ENCODE measurements at places on chromosomes 2 and 18.

GRCh38 chr2:5070257-5070656 lies 621.9 kb upstream of the SOX11 start:
- no peak for DNase-seq

GRCh38 chr2:10079870-10080535 lies at the start of gene CYS1:
Gene CYS1 (minus strand): TSS chr2:10080411. CDS start chr2:10080223, 188 bp downstream.
- DNase-seq = no peak

DNA sequence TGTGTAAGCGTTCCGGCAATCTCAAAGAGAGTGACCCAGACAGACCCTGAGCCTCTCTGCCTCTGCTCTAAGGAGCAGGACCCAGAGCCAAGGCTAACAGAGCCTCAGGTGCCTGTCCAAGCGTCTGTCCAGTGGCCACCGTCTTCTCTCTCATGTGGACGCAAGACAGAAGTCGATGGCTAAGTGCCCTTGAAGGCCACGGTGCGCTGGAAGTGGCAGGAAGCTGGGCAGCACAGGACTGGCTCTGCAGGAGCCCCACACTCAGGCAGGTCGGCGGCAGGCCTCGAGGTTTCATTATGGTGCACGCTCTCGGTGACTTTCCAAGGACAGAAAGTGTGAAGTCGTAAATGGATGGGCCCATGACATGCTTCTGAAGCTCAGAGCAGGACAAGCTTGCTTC lies 49.1 kb downstream of the HDAC4 start:
- no peak for DNase-seq

- DNase-seq = no peak
These were observed 223.0 kb downstream of the UBE2E3 start for GRCh38 chr2:181203412-181203811.

GRCh38 chr2:11617984-11618707 lies 51.8 kb downstream of the NTSR2 start:
- no peak for DNase-seq

DNA sequence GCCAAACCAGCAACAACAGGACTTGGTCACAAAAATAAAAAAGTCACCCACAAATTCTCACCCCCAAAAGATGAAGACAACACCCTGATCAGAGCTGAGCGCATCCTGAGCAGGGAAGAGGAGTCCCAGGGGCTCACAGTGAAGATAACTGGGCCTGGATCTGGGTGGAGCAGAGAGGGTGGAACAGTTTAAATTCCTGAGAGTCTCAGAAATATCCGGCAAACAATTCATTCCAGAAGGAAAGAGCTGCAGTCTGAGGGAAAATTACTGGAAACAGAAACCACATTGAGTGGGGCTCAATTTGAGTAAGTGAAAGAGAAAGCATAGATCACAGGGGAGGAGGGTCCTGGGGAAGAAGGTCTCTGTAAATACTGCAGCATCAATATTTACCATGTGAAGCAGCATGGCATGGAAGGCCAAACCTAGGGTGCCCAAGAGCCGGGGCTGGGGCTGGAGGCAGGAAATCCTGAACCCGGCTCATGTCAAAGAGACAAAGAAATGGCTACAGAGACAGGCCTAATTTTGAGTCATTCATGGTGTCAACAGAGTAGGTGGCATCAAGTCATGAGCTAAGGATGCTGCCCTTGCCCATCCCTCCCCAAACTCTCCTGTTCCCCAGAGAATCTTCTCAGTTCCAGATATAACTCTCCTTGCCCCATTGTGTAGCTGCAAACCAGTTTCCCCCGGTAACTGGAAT lies 61.4 kb upstream of the ZBTB7C start:
- no peak for DNase-seq

DNA sequence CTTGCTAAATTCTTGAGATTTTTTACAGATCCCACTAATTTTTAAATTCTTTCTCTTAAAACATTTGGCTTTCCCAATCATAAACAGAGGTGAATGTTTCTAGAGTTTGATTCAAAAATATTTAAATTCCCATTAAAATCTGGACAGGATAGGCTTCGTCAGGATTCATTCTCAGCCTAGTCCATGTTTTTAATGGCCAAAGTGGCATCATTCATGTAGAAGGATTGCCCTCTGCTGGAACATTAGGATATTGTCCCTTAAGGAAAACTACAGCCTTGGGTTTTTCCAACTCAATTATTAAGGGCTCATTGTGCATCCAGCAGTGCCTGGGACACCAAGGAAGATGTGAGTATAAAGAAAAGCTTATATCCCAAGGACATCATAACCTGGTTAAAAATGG lies 71.7 kb downstream of the TPGS2 start:
- no peak for DNase-seq

DNA sequence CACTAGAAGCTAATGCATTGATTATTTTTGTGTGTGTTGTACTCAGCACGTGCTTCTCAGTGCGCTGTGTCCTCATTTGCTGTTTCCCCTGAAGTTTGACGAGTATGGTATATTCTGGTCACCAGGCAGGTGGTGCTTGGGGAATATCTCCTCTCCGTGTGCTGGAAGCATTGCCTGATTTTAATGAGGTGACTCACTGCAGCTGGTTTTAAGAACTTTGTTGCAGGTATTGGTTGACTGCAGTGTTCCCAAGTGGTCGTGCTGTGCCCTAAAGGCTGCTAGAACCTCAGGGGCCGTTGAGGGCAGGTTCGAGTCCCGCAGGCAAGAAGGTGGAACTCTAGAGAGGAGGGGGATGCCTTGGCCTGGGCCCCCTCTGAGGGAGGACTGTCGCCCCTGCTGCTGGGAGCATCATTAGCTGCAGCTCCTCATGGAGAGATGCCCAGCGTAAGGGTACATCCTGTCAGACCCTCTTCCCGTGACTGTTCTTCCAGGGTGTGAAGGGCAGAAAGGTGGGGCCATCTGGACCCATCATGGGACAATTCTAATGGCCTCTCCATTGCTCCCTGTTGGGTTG lies 82.6 kb downstream of the AGAP1 start:
- DNase-seq = no peak

DNA sequence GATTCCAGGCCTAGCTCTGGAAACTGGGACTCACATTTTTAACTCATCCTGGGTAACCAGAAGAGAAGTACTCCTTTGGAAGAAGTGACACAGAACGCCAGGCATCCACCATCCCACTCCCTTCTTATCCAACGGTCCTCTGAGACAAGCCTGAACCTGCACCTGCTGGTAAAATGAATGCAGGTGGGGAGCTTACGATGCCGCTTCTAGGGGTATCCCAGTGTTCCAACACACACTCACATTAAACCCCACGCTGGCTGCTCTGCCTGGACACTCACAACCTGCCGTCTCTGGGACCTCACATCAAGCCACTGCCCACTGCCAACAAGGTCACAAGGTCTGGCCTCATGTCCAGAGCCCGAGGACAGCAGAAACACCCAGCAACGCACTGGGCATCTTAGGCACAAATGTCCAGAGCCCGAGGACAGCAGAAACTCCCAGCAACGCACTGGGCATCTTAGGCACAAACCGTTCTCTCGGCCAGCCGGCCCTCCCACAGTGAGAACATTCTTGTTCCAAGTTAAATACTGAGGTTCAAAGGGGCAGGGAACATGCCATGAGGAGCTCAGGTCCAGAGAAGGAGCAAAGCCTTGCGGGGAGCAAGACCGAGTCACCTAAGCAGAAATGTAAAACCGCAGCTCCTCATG lies 9.9 kb downstream of the SLC66A2 start:
- no peak for DNase-seq

DNA sequence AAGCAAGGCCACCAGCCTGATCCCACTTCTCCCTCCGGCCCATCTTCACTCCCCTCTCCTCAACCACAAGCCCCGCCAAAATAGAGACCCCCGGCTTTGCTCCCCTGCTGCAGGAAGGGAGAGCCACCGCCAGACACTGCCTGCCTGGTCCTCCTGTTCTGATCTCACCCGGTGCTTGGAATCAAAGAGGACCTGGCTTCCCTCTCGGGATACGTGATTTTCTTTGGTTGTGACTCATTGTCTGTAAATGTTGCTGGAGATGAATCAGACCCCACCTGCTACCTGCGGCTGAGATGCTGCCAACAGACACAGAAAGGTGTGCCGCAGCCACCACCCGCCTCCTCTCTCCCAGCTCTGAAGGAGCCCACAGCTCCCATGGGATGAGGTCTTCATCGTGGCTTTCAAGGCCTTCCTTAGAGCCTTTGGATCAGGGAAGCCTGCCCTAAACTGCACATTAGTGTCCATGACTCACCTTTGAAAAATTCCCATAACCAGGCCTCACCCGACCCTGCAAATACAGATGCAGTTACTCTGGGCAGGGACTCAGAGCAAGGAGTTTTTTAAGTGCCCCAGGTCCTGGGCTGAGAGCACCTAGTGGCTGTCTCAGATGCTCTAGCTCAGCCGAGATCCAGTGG lies 79.4 kb upstream of the ZNF532 start:
- DNase-seq = no peak

- no peak for DNase-seq
These were observed 57.0 kb downstream of the ZNF407 start for GRCh38 chr18:74654638-74655037.

GRCh38 chr2:46091961-46092667 lies 205.1 kb upstream of the EPAS1 start:
- no peak for DNase-seq

- DNase-seq = no peak
These were observed 48.0 kb upstream of the MRPL33 start for GRCh38 chr2:27723372-27724144.

DNA sequence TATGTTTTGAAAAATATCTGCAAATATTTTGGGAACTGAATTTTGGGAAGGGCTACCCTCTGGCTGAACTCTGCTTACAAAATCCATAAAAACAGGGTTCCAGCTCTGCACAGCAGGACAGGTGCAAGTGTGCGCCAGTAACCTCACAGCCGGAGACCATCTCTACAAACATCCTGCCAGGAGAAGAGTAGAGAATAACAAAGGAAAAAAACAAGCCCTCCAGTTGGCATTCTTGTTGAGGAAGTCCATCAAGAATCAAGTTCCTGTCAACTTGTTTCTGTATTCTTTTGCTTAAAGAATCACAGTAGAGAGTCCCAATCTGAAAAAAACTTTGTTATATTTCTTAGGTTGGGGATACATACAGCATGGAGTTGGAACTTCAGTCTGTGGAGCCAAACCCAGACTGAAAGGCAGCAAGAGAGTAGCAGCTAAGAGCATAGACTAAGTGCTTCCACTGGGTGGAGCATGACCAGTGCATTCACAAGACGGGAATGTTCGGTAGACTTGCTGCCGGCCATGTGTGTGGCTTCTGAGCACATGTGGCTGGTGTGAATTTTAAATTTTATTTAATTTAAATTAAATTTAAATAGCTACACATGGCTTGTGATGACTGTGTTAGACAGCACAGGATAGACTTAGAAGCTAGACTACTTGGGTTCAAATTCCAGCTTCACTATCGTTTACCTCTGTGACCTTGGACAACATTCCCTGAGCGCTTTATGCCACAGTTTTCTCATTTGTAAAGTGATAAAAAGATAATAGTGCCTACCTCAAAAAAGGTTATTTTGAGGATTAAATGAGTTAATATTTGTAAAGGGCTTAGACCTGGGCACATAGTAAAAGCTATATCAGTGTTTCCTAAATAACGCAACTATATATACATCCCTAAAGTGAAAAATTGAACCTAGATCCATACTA lies 41.9 kb downstream of the SPTBN1 start:
- no peak for DNase-seq

GRCh38 chr2:222711315-222711940 lies 40.0 kb downstream of the MOGAT1 start:
- no peak for DNase-seq

DNA sequence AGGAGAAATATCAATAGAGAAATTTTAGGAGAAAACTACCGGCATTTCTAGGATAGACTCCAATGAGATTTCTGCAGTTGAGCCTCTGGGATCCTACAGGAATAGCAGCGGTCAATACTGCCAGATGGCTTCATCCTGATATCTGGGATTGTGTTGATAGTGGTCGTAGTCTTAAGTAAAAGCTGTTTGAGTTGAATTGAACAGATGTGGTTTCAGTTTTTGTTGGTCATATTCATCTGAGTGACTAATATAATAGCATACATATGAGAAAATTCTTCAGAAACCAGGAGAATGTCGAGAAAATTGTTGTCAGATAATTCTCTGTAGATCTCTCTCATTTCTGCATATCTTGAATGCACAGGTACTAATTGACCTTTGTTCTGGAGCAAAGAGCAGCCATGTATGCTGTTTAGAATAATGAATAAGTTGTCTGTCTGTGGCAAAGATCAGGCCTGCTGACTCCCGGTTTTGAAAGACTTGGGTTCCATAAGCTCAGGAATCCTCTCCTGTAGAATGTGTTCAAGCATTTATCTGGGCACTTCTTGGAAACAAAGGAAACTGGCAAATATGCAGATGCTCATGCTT lies 288.1 kb downstream of the TMX3 start:
- no peak for DNase-seq

GRCh38 chr2:119025762-119026351 lies 83.9 kb downstream of the MARCO start:
- no peak for DNase-seq

DNA sequence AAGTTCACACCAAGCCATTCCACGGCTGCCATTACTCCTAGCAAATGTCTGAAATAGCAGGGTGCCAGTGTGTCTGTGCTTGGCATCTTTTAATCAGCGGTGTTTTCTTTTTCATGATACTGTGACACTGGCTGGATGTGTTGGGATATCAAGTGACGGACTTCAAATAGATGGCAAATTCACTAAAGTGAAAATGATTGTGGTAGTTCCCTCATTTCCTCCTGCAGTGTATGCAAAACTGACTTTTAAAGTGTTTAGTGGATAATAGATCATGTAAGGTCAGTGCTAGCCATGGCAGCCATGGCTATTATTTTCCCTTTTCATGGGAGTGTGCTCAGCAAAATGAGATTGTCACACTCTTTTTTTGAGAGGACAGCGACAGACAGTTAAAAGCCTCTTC lies 261.5 kb upstream of the SIX3 start:
- no peak for DNase-seq

GRCh38 chr2:216181953-216182461 lies 72.9 kb downstream of the XRCC5 start:
- no peak for DNase-seq

GRCh38 chr2:3745920-3746319 lies 42.5 kb downstream of the DCDC2C start:
- DNase-seq = no peak

DNA sequence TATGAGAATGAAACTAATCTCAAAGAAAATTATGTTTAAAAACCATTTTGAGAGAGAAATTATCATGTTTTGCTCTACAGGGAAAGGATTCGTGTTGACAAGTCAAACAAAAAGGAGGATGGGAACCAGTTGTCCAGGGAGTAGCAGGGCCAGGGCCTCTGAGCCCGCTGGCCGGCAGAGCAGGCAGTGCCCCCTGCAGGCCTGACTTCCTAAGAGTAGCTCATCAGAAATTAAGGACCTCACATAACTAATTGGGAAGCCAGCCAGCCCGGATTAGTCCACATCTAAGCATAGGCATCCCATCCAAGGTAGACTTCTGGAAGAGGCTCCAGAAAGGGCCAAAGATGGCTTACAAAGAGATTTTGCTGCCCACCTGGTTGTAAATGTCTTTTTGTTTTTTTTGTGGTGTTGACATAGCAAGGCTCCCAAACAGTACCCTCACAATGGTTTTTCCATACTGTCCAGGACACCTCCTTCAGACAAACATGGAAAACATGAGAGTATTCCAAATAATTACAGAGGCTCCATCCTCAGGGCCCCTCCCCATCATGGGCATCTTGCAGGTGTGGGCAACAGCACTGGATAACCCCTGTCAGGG lies 241.2 kb upstream of the TANK start:
- DNase-seq = no peak

- DNase-seq = no peak
These were observed 292.9 kb downstream of the XIRP2 start for GRCh38 chr2:167181134-167181533.

All from stimulated activated CD4-positive, alpha-beta T cell treated with anti-CD3 and anti-CD28 coated beads, Interleukin-15, amount 100 ng/mL, for 1 hour (primary cell).